Astrocyte of the spinal cord (primary cell): ENCODE measurements at places on chromosomes 4 and X.

DNA sequence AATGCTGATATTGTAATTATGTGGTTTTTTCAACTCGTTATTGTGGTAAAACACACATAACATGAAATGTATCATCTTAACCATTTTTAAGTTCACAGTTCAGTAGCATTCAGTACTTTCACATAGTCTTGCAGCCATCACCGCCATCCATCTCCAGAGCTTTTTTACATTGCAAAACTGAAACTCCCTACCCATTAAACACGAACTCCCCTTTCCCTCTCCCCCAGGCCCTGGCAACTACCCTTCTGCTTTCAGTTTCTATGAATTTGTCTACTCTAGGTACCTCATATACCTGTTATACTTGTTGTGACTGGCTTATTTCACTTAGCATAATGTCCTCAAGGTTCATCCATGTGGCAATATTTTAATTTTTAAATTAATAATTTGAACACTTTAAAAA, 380.6 kb downstream of the MAPK10 start:
- DNase-seq, result no peak

DNA sequence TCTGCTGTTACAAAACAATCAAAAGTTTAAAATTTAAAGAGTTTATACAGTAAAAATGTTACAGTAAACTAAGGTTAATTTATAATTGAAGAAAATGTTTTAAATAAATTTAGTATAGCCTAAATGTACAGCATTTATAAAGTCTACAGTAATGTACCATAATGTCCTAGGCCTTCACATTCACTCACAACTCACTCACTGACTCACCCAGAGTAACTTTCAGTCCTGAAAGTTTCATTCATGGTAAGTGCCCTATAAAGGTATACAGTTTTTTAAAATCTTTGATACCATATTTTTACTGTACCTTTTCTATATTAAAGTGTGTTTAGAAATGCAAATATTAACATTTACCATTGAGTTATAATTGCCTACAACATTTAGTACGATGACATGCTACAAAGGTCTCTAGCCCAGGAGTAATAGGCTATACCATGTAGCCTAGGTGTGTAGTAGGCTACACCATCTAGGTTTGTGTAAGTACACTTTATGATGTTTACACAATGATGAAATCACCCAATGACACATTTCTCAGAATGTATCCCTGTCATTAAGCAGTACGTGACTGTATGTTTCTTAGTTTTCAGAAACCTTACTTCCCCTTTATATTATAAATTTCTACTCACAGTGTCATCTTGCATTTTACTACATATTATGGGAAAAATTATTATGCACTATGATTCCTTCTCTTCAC, 320.8 kb downstream of the ADAM29 start:
- no peak for DNase-seq

- no peak for DNase-seq
These were observed 139.2 kb upstream of the ANKRD50 start for GRCh38 chr4:124851741-124852140.

GRCh38 chrX:9074326-9074725, 40.4 kb upstream of the FAM9B start:
- DNase-seq, result no peak

- peak; percentile 15 for DNase-seq
These were observed 25.1 kb upstream of the JAKMIP1 start for GRCh38 chr4:6225469-6225868.

GRCh38 chr4:159171287-159171686, 68.4 kb downstream of the RAPGEF2 start:
- DNase-seq, result no peak

GRCh38 chr4:54838301-54838700, 180.5 kb downstream of the KIT start:
- DNase-seq, result no peak

- DNase-seq, result no peak
These were observed 9.3 kb downstream of the SPATA4 start for GRCh38 chr4:176186067-176186466.

DNA sequence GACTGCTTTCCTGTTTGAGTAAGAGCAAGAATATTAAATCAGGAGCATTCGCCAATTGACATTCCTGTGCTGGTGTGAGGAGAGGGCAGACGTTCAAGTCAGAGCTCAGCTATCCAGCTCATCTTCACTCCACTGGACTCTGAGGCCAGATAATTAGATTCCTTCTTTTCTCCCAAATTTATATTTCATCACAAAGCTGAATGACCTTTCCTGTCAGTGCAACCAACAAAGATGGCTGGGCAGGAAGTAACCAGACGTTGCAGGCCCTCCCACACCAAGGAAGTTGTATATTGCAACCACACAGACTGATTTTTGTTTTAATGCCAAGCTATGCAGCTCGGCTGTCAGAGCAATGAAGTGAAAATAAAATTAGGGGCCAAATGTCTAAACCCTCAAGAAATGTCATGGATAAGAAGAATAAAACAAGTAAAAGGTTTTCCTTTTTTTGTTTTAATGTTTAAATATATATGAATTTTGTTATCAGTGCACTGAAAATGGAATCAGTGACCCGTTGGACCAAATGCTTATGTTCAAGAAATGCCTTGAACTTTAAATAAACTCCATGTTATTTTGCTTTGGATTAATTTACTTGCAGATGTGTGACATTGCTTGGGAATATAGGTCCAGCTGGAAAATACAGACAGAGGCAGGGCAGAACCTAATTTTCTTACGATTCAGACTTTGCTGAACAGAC, 578.9 kb upstream of the FAT1 start:
- DNase-seq, result no peak

DNA sequence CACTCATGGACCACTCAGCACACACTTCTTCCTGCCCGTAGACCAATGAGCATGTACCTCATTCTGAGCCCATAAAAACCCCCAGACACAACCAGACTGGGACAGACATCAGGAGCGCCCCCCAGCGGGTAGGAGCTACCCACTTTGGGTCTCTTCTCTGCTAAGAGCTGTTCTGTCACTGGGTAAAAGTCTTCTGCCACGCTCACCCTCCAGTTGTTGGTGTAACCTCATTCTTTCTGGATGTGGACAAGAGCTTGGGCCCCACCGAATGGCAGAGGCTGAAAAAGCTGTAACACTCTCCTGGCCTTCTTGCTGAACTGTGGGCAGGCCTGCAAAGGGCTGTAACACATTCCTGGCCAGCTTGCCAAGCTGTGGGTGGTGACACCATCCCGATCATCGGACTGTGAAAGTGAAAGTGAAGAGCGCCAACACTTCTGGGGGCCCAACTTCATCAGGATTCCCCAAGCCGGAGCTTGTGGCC, 137.6 kb downstream of the TECRL start:
- DNase-seq, result no peak

GRCh38 chr4:16026160-16026761, 57.6 kb downstream of the PROM1 start:
- peak; percentile 66 for DNase-seq

DNA sequence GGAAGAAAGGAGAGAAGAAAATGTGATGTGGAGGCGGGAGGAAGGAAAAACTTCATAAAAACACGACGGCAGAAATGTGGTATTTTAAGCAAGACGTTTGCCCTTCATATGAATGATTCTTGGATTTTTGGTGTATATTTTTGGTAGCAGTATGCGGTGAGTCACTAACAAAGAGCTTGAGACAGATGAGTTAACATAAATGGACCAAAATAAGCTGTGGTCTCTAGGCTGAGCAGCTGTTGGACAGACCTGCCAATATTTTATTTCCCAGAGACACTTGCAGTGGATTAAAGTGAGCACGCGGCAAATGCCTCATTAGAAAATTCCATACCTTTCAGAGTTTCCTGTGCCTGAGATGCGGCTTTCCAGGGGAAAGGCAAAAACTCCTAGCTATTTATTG, 43.1 kb upstream of the RPS6KA3 start:
- no peak for DNase-seq

GRCh38 chr4:168362025-168362401, 43.5 kb upstream of the DDX60 start:
- no peak for DNase-seq

DNA sequence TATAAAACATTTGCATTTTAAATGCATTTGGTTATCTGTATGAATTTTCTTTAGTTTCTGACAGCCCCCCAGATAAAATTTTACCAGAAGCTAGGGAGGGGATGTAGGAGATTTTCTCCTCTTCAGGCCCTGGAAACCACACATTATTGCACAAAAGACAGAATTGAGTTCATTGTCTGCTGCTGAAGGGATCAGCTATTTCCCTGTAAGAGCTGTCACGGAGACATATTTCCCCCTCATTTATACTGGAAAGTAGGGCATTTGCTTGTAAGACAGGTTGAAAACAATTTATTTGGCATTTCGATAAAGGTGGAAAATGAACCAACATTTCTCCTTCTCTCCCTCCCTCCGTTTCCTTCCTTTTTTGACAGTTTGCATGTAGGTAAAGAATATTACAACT, 241.3 kb upstream of the LCORL start:
- DNase-seq, result no peak

- DNase-seq, result no peak
These were observed 86.2 kb downstream of the PHEX start for GRCh38 chrX:22118161-22118830.

GRCh38 chrX:124504111-124504983, 158.0 kb downstream of the SH2D1A start:
- no peak for DNase-seq

- no peak for DNase-seq
These were observed 6.5 kb downstream of the ZNF280C start for GRCh38 chrX:130262231-130262630.

- DNase-seq, result no peak
These were observed 96.1 kb downstream of the PPP3CA start for GRCh38 chr4:101251261-101251660.

DNA sequence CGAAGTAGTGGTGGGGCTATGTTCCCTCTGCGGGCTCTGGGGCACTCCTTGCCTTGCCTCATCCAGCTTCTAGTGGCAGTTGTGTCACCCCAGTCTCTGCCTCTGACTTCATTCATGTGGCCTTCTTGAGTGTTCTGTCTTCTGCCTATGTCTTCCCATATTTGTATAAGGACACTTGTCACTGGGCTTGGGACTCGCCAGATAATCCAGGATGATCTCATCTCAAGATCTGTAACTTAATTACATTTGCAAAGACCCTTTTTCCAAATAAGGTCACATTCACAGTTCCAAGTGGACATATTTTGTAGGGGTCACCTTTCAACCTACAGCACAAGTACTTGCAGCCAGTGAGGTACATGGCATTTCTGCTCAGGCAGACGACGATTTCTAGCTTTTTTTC, 30.3 kb upstream of the CLDN24 start:
- no peak for DNase-seq

DNA sequence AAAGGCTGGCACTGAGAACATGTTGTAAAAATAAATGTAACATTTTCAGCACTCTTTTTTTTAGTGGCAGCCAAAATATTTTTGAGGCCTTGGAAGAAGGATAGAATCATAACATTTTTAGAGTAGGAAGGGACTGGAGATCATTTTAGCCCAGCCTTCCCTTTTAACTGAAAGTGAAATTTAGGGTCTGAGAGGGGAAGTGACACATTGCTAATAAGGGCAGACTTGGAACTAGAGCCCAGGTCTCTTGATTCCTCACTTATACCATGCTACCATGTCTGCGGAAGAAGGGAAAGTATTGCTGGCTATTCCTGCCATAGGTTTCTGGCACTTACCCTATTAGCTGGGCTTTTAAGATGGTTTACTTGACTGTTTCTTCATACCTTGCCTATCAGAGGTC, 4.8 kb downstream of the WDR44 start:
- DNase-seq, result no peak

- DNase-seq, result peak; percentile 22
These were observed 21.9 kb downstream of the AP1AR start for GRCh38 chr4:112253382-112254000.

- DNase-seq, result no peak
These were observed 875.8 kb upstream of the SLIT2 start for GRCh38 chr4:19375931-19376330.

DNA sequence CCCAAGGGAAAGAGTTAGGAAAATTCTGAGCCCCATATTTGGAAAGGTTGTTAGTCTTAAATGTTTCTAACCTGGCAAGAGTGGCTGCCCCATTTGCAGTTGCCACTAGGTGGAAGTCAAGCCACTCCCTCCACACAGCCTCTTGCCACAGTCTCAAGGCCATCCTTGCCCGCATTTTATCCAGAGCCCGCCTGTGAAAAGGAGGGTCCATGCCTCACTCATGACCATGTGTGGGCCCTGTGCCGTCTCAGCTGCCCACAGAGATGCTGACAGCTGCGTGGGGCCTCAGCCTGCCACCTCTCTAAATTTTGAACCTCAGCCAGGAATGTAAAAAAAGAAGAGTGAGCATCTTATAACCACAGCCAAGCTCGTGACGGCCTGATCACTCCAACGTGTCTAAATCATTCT, 201.5 kb upstream of the FAM241A start:
- peak; percentile 17 for DNase-seq

- no peak for DNase-seq
These were observed 318.2 kb downstream of the PPP1R2C start for GRCh38 chrX:42459735-42460134.

DNA sequence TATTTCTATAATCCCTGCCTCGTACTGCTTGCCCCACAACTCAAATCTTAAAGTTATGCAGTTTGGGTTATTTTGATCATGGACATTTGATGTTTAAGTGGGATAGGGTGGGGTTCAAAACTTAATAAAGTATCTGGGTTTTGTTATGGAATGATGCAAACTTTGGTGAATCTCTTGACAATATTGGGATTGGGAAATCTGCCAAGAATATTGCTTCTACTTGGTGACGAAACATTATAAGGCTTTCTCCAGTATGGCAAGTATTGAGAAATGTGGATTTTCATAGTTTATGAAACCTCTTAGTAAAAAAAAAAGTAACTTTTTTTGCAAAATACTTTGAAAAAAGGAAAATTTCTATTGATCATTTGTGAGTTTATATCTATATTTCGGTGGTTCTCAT, 130.8 kb upstream of the SFRP2 start:
- DNase-seq, result no peak

GRCh38 chr4:3744901-3745300, 21.3 kb upstream of the ADRA2C start:
- no peak for DNase-seq

DNA sequence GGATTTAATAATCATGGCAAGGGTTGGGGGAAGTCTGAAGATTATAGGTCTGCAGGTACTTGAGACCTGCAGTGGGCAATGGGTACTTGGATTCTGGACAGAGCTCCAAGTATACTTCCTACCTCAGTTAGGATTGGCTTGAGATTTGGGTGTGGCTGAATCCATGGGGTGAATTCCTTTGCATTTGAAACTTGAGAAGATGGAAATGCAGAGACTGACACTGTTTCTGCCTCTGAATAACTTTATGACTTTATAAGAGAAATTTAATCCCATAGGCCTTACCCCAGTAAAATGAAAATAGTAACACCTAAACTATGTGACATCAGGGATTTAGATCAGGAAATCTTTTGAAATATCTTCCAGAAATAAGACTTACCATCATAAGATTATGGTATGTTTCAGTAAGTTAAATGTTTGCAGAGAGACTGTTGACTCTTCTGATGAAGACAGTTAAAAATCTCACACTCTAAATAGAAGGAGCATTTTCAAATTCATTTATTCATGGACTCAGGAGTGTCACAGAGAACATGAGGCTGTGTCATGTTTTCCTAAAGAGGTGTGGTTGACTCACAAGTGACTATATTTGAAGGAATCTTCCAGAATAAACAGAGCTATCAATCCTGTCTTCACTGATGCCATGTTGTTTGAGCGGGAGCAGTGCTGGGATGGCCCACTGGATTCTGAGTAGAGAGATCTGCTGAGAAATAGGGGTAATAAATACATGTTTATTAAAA, 513.5 kb upstream of the NR3C2 start:
- no peak for DNase-seq
